B cell (primary cell): ENCODE measurements at places on chromosomes 1 and 21. TPM values are rescaled to one million over a fixed set of nuclear protein-coding genes. Genes with fewer than 3 reads are reported as not detected.

DNA sequence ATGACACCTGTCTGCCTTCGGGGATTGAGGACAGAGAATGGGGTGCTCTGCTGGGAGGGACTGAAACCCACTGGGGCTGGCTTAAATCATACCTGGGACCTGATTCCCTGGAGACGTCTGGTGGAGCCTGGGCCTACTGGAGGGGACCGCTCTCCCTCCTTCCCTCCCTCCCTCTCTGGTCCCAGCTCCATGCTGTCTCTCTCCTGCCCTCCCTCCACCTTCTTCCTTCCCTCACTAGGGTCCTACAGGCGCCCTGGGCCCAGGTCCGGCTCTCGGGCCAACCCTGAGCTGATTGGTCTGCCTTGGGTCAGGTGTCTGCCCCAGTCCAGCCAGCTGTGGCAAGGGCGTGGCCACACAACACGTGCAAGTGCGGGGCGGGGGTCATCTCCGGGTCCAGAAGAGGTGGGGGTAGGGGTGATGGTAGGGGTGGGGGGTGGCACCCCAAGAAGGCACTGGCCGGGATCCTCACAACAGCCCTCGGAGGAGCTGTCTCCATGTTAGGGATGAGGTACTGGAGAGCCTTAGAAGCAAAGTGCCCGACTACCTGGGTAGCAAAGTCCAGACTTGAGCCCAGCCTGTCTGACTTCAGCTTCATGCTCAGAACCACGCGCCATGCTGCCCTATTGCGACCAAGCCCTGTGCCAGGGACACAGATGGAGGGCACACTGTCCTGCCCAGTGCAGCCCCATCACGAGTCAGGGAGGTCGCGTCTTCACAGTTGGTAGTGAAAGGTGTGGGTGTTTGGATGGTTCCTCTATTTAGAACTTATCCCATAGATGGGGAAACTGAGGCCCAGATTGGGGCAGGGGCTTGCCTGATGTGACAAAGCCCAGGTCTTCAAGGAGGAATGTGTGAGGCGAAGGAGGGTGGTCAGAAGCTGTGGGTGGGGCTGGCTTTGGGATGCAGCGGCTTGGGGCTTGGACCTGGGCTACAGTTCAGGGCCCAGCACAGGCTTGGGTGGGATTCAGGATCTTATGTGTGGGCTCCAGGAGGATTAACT, 574.1 kb downstream of the PTPRU start:
- no peak for DNase-seq
- no peaks in the 10 kb centered on the region for H3K4me1 ChIP-seq
- no peak overlapping the region for H3K4me3 ChIP-seq
- H3K27ac ChIP-seq: no peak overlapping the region
- H3K36me3 ChIP-seq: no peaks in the 10 kb centered on the region
- no peaks in the 10 kb centered on the region for H3K27me3 ChIP-seq

GRCh38 chr1:67771152-67771551, 62.1 kb downstream of the GNG12 start:
- no peak overlapping the region for H3K4me3 ChIP-seq
- no peak for DNase-seq
- peaks cover 6% of the 10 kb centered on the region for H3K27me3 ChIP-seq
- peaks cover 5% of the 10 kb centered on the region for H3K4me1 ChIP-seq

The GDAP2 gene
- 36.7 and 41.5 TPM in 2 replicates for total RNA-seq

The SYT11 gene
- 6.2 and 6.6 TPM in 2 replicates for total RNA-seq

The KCNJ9 gene
- not detected in 2 replicates for total RNA-seq
